ENCODE measurements at places on chromosomes 7 and 10.

GRCh38 chr10:86712317-86712707 is 44.0 kb downstream of the LDB3 start:
- no peak for DNase-seq

DNA sequence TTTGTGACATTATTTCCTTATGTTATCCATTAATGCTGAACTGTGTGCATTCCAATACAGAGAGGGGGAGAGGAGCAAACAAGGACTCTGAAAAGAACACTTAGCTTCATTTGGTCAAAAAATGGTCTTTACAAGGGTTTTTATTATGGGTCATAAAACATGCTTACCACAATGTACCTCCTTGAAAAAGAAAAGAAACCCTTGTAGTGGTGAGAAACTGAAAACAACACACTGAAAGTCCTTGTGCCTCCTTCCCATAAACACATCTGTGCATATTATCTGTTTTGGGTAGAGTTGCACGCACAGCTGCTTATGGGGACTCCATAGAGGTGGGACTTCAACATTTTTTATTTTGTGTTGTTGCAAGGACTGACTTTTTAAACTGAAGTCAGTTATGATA is 98.7 kb downstream of the CDK6 start:
- peak; percentile 70 for DNase-seq

- DNase-seq = peak; percentile 78
These were observed 48.4 kb upstream of the INPP5A start for GRCh38 chr10:132489053-132489703.

DNA sequence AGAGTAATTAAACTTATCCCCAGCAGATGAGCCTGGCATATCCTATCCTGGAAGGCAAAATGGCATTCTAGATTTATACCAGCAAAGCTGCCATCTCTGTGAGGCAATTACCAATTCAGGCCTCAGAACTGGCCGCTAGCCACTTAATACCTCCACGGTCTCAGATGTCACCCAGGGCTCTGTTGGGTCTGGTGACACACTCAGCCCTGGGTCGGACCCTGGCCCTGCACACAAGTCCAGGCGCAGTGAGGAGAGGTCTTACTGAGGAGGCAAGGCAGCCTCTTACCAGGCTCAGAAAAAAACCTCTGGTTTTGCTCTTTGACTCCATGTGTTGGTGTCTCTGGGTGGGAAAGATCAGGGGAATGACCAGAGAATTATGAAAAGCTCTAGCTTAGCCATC is 186.6 kb downstream of the EMX2 start:
- DNase-seq = no peak

Measured in EH (cell line).